ENCODE measurements at places on chromosomes 7 and 10.

GRCh38 chr10:18665815-18666558, 6.8 kb downstream of the ARL5B start:
- DNase-seq = no peak

DNA sequence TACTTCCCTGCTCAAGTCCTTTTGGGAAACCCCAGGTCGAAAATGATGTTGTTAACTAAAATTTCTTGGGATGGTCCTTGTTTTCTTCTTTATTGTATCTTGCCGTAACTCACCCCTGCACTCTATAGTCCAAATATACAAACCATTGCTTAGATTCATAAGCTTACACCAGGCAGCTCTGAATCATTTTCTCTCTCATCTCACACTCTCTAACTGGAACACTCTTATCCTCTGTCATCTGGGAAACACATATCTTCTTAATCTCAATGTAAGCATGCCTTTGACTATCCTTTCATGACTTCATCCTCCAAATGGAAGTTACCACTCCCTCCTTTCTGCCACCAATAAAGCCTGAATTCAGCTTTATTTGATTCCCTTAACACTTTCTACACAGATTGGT, 175.8 kb upstream of the ANK3 start:
- no peak for DNase-seq

GRCh38 chr7:44633254-44634186, 27.1 kb downstream of the OGDH start:
- DNase-seq = peak; percentile 95

DNA sequence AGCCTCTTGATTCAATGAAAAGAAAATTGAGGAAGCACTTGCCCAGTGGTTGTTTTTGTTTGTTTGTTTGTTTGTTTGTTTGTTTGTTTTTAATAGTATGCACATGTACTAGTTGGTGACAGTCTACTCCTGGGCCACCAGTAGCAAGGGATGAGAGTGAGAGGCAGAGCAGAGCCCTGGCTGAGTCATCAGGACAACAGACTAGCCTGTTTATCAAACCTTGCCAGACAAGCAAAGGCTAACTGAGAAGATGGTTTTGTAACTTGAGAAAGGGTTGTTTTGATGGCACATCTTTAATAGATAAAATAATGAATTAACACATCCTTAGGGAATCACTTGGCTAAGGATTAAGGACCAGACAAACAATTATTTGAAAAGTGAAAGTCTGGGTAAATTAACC, 78.1 kb downstream of the INHBA start:
- peak; percentile 62 for DNase-seq

- no peak for DNase-seq
Observed at GRCh38 chr7:40043164-40043563, 91.3 kb downstream of the MPLKIP start.

All from amniotic epithelial cell (primary cell).